ENCODE measurements at places on chromosomes 7 and 10.

DNA sequence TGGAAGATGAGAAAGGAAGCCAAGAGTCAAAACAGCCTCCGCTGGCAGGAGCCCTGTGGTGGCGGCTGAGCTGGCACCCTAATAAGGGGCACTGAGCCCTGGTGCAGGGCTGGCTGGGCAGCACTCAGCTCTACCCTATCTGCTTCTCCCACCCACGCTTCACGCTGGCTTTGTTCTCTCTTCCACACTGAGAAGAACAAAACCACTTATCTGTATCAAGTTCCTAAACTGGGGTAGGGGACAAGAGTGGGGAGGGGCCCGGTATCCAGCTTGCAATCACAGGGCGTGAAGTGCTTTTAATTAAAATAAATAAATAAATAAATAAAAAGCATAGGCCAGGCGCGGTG is 52.1 kb downstream of the FAM53B start:
- DNase-seq, result no peak

- no peak for DNase-seq
Observed at GRCh38 chr10:32793033-32793432, 165.0 kb downstream of the ITGB1 start.

DNA sequence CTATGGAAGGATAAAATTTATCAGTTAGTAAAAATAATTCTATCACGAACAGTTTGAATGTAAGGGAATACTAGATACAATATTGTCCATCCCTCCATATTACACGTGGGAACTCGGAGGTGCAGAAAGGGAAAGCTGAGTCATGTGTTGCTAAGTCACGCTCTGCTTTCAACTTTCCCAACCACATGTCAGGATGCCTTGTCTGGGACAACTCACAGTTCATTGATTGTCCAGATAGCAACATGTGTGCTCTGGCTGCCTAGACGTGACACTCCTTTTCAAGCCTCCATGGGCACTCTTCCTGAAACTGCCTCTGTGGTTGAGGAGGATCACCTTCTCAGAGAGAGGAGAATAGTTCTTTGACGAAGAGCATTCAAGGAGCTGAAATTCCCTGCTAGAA is 808.1 kb downstream of the GRID1 start:
- no peak for DNase-seq

GRCh38 chr10:21445163-21445562 is 80.3 kb downstream of the SKIDA1 start:
- DNase-seq, result no peak

DNA sequence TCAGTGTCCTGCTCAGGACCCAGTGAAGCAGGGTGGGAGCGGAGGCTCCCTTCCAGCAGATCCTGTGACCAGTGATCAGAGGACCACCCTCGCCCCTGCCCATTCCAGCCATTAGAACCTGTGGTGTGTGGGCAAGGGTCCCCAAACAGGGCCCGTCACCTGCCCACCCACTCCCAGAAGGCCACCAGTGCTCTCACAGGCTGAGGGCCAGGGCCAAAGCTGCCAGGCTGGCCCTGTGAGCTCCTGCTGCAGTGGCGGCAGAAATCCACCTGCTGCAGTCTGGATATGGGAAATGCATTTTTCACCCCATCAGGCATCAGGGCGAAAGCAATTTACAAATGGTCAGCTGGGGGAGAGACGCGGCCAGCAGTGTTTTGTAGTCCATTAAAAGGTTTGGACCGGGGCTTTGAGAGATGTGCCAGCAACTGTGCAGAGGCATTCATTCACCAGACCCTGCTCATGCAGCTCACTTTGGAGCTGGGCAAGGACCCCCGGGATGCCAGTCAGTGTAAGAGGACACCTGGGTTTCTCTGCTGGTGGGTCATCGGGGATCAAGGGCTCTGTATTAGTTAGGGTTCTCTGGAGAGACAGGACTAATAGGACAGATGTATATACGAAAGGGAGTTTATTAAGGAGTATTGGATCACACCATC is 75.2 kb upstream of the PRLHR start:
- DNase-seq, result no peak

GRCh38 chr7:131008840-131009711 is 275.1 kb upstream of the KLF14 start:
- DNase-seq, result no peak

- DNase-seq, result no peak
Observed at GRCh38 chr7:159094919-159095915, 49.5 kb downstream of the VIPR2 start.

DNA sequence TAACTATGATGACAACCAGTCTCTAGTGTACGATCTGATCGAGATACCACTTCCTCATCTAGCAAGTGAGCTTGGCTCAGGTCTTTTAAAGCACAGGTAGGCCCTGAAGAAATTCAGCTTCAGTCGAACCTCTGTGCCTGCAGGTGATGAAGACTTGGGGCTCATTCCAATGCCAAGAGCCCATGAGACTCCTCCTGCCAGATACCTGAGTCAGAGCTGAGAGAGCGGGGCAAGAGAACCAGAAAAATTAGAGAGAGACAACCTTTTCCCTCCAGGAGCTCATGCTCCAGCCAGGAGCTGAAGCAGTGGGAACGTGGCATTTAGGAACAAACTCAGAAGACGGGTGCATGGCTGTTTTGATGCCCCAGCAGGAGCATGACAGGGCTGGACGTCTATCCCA is 232.7 kb downstream of the FANK1 start:
- DNase-seq, result no peak

DNA sequence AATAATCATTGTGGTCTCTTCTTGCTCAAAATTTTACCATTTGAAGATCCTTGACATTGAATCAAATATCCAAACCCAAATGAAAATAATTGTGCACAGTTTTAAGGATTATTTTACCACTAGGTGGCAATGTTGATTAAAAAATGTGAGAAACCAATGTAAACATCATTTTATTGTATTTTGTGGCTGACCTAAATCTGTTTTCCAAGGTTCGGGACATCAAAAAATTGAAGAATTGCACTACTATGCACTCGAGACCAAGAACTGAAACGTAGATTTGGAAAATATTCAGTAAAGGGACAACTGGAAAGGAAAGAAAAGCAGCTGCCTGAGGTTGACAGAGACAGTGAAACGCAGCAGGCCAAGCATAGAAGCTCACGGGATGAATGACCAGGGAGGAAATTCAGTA is 259.3 kb downstream of the SNX13 start:
- DNase-seq, result no peak

DNA sequence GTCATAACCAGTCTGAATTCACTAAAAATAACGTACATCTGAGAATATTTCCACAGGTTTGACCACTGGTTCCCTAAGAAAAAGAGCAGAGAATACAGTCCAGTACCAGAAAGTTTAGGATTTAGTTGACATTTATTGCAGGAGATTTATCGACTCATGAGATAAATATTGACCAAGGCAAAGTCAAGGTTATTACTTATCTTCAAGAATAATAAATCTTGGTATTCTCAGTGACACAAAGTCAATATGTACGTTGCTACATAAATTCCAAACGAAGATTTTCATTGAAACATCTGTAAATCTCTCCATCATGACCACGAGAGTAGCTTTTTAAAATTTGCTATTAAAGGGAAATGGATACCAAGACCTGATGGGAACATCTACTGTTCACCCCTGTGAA is 39.4 kb upstream of the GRB10 start:
- no peak for DNase-seq

DNA sequence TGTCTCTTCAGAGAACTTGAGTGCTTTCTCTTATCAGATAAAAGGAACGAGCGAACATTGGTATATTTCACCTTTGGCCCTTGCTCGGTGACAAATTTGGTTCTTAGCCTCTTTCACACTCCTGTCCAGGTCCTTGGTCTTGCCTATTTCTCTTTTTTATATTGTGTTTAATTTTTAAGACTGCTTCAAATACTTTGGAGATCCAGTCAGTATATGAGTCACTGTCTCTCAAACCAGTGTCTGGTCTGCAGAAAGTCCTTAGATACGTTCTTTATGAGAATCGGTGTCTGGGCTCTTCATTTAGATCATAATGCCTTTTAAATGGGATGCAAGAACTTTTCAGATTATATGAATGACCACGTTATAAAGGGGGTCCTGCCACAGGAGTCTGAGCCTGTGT is 55.0 kb downstream of the PIK3AP1 start:
- DNase-seq, result no peak

- DNase-seq, result no peak
Observed at GRCh38 chr7:66807736-66808135, 67.2 kb downstream of the RABGEF1 start.

DNA sequence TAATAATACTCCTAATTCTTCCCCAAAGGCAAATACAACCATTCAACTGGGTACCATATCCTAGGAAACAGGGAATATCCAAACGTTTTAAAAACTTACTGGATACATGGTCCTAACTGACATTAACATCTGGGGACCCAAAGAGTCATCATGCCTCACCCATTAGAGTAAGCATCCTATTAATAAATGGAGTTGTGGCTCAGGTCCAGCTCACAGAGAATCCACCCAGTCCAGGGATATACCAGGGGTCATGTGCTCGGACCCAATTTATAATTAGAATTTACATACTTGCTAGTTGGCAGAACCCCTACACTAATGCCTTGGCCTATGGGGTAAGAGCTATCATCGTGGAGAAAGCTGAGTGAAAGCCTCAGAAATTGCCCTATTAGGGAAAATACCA is 670.0 kb downstream of the XPNPEP1 start:
- no peak for DNase-seq

- DNase-seq, result no peak
Observed at GRCh38 chr7:105321754-105322455, 66.8 kb downstream of the SRPK2 start.

DNA sequence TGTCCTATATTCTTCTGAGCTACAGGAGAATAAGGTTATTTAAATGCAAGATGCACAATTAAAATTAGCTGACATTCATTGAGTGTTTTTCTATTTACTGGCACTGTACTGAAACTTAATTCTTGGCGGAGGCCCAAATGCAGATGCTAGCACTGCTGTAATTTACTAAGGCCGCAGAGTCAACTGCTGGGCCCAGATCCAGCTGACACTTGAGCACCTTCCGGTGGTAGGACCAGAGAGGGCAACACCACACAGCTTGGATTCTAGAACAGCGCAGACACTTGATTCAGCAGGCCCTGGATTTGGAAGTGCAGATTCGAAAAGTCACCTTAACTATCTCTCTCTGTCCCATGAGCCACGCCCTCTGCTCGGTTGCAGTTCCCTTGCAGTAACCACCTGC is 228.6 kb upstream of the TMEM72 start:
- DNase-seq, result no peak

DNA sequence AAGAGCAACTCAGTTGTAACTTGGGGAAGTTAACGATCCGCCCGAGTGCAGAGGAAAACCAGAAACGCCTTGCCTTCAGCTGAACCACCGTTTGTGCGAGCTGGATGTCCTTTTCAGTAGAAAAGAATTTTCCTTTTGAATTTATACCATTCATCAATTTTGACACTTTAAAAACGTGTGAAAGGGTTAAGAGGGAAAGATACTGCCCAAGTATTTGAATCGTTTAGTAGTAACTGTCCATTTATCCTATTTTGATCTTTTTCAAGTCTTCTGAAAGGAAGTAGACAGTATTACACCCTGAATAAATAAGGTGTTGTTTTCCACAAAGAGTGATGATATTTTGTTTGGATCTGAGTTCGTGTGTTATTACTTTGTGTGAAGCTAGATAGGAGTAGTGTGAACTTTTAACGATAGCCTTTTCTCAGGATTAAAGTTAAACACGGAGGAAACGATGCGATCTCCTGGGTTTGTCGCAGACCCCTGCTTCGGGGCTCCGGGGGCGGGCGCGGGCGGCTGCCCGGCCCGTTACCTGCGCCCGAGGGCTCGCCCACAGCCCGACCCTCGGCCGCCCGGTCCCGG is 830 bp upstream of the BMI1 start:
- DNase-seq, result no peak

DNA sequence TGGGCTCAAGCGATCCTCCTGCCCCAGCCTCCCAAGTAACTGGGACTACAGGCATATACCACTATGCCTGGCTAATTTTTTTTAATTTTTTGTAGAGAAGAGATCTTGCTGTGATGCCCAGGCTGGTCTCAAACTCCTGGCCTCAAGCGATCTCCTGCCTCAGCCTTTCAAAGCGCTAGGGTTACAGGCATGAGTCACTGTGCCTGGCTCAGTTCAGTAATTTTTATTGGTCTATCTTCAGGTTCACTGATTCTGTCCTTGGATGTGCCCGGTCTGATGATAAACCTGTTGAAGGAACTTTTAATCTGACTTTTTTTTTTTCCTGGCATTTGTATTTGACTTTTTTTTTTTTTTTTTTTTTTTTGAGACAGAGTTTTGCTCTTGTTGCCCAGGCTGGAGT is 40.1 kb upstream of the STRIP2 start:
- DNase-seq, result no peak

Measured in stimulated activated CD8-positive, alpha-beta memory T cell treated with anti-CD3 and anti-CD28 coated beads, Interleukin-4, amount 100 ng/mL, for 4 hours (primary cell).